T-cell (primary cell): ENCODE measurements at places on chromosomes 11 and 22. TPM values are rescaled to one million over a fixed set of nuclear protein-coding genes. Genes with fewer than 3 reads are reported as not detected.

Gene OR8G5
- not detected for total RNA-seq

Gene STK33
- total RNA-seq, result 1.3 TPM

Gene KCTD17
- total RNA-seq, result 36.2 TPM

Gene KRTAP5-9
- total RNA-seq, result not detected

Gene ATG13
- total RNA-seq, result 115 TPM

DNA sequence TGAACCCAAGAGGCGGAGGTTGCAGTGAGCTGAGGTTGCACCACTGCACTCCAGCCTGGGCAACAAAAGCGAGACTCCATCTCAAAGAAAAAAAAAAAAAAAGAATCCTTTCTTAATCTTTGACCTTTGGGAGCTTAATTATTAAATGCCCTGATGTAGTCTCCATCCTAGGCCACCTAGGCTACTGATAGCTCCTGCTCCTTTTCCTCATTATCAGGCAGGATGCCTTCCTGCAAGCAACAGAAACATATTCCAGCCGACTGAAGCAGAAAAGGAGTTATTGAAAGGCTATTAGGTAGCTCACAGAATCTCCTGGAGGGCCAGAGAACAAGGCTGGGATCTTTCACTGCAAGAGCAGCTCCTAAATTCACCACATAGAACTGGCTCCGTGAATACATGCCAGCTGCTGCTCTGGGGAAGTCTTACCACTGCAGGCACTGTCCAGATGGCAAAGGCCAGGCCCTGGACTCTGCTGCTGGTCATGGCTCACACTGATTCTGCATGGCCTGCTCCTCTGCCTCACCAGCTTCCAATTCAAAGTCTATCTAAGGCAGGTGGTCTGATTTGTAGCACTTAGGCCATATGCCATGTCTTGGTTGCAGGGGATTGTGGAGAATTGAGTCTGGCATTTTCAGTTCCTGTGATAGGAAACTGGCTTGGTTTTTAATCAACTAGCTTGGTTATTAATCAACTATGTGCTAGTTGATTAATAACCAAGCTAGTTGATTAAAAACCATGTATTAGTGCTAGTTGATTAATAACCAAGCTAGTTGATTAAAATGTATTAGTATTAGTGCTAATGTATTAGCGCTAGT, 26.0 kb upstream of the POLD3 start:
- H3K27me3 ChIP-seq, result no peaks in the 10 kb centered on the region
- H3K4me3 ChIP-seq, result no peak overlapping the region
- no peaks in the 10 kb centered on the region for H3K4me1 ChIP-seq
- H3K36me3 ChIP-seq, result no peaks in the 10 kb centered on the region
- DNase-seq, result no peak

GRCh38 chr22:45863981-45864751, 112.8 kb downstream of the WNT7B start:
- H3K36me3 ChIP-seq, result no peaks in the 10 kb centered on the region
- DNase-seq, result peak; percentile 58
- H3K27me3 ChIP-seq, result peaks cover 9% of the 10 kb centered on the region

DNA sequence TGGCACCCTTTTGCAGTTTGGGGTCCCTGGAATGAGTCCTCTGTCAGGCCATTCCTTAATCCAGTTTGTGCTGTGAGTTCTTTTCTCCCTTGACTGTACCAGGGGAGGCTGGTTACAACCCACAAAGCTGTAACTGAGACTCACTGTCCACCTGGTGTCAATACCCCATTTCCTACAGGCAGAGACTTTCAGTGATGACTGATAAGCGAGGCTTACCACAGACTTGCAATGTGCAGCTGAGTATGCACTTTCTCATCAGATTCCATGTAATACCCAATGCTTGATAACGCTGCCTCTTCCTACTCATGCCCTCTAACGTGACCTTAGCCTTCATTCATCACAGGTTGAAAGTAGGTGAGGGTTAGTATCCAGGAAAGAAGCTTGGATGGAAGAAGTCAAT, 120.1 kb downstream of the INSC start:
- no peaks in the 10 kb centered on the region for H3K36me3 ChIP-seq
- no peak for DNase-seq
- no peaks in the 10 kb centered on the region for H3K4me1 ChIP-seq

GRCh38 chr11:103537904-103538502, 428.8 kb downstream of the DYNC2H1 start:
- no peaks in the 10 kb centered on the region for H3K4me1 ChIP-seq
- no peaks in the 10 kb centered on the region for H3K27me3 ChIP-seq
- no peak overlapping the region for H3K27ac ChIP-seq
- H3K36me3 ChIP-seq, result no peaks in the 10 kb centered on the region

- no peaks in the 10 kb centered on the region for H3K27me3 ChIP-seq
- H3K4me3 ChIP-seq, result no peak overlapping the region
- no peaks in the 10 kb centered on the region for H3K36me3 ChIP-seq
- DNase-seq, result no peak
Measured at GRCh38 chr11:131760091-131761061, 390.0 kb downstream of the NTM start.

DNA sequence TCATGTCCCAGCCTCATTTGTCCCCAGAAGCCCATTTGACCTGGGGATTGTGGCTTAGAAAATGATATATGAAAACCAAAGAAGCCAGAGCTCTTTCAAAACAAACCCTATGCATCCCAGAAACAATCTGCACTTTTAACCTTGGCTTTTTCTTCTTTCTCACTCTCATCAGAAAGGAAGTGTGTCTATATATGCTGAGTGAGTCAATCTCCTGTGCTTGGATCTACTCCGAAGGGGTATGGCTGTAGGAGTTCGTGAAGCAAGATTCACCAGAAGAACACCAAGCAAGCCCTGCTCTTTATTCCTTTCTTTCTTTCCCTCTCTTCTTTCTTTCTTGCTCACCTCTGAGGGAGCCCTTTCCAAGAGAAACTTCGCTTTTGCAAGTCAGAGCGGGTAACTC, 636 bp downstream of the PAMR1 start:
- H3K4me3 ChIP-seq, result no peak overlapping the region
- H3K4me1 ChIP-seq, result no peaks in the 10 kb centered on the region
- H3K27me3 ChIP-seq, result peaks cover 18% of the 10 kb centered on the region
- no peak overlapping the region for H3K27ac ChIP-seq
- DNase-seq, result no peak
- no peaks in the 10 kb centered on the region for H3K36me3 ChIP-seq

DNA sequence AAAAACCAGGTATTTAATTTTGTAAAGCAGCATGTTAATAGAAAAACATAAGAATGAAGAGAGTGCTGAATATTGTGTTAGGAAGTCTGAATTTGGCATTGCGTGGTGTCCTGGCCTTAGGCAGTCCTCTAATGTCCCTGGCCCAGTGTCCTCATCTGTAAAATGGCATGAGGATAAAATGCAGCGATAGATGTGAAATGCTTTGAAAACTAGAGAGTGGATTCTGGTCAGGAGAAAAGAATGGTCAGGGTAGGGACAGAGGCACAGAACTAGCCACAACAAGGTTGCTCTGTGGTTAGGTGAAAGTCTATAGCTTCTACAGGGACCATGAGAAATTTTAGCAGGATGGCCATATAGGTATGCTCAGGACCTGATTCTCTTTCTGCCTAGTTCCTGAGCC, 18.9 kb downstream of the RNF185 start:
- H3K27me3 ChIP-seq, result no peaks in the 10 kb centered on the region
- H3K36me3 ChIP-seq, result peaks cover 7% of the 10 kb centered on the region
- no peak for DNase-seq
- H3K4me3 ChIP-seq, result no peak overlapping the region
- no peaks in the 10 kb centered on the region for H3K4me1 ChIP-seq
- no peak overlapping the region for H3K27ac ChIP-seq

DNA sequence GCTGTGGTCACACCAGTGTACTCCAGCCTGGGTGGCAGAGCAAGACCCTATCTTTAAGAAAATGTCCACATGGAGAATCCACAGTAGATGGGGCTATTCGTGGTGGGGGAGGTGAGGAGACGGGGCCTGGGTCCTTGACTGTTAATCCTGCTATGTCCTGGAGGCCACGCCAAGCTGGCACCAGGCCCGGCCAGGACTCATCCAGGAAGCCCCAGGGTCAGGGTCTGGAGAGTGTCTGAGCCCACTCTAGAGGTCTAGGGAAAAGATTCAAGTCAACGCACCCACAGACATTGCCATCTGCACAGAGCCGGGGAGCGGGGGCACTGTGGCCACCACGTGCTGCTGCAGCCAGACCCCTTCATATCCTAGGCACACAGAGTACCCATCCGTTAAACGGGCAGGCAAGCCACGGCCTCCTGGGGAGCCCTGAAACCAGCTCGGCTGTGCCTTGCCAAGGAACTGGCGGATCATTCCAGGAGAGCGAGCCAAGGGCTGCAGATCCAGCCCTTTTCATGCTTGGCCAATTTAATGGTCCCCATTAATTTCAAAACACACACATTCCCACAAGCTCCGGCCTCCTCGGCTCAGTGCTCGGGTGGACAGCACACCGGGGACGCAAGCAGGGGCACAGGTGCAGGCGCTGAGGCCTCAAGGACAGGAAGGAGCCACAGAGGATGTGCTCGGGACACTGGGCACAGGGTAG, 24.7 kb downstream of the MACROD1 start:
- no peaks in the 10 kb centered on the region for H3K36me3 ChIP-seq
- no peak overlapping the region for H3K4me3 ChIP-seq
- H3K27ac ChIP-seq, result no peak overlapping the region

- H3K27ac ChIP-seq, result no peak overlapping the region
- no peak for DNase-seq
- H3K27me3 ChIP-seq, result peaks cover 39% of the 10 kb centered on the region
- H3K4me1 ChIP-seq, result no peaks in the 10 kb centered on the region
- no peak overlapping the region for H3K4me3 ChIP-seq
- no peaks in the 10 kb centered on the region for H3K36me3 ChIP-seq
Measured at GRCh38 chr22:29150701-29151100, 55.0 kb upstream of the EMID1 start.

DNA sequence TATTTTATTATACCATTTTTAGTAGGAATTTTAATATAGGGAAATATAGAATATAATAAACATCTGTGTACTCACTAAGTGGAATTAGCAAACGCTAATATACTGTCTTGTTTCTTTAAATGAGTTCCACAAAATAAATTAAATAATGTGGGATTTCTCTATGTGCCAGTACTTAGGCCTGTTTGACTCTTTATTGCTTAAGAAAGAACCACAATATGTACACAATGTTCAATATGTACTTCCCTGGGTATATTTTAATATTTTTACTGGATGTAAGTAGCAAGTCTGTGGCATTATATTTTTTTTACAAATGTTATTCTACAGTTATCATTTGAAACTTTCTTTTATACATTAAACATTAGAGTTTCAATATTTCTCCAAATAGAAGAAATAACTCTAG, 92.5 kb upstream of the CARD18 start:
- H3K27ac ChIP-seq, result no peak overlapping the region
- H3K4me3 ChIP-seq, result no peak overlapping the region
- H3K36me3 ChIP-seq, result no peaks in the 10 kb centered on the region
- no peaks in the 10 kb centered on the region for H3K4me1 ChIP-seq
- no peak for DNase-seq

GRCh38 chr11:19428206-19429002, 187.7 kb upstream of the E2F8 start:
- peaks cover 19% of the 10 kb centered on the region for H3K27me3 ChIP-seq
- H3K36me3 ChIP-seq, result no peaks in the 10 kb centered on the region
- H3K4me1 ChIP-seq, result no peaks in the 10 kb centered on the region
- no peak for DNase-seq
- no peak overlapping the region for H3K4me3 ChIP-seq

GRCh38 chr11:46543564-46543963, 50.3 kb downstream of the AMBRA1 start:
- H3K27me3 ChIP-seq, result no peaks in the 10 kb centered on the region
- no peak overlapping the region for H3K4me3 ChIP-seq
- H3K27ac ChIP-seq, result no peak overlapping the region
- H3K4me1 ChIP-seq, result no peaks in the 10 kb centered on the region

GRCh38 chr11:43736502-43737200, 56.1 kb downstream of the HSD17B12 start:
- no peak for DNase-seq
- no peak overlapping the region for H3K4me3 ChIP-seq
- H3K27me3 ChIP-seq, result no peaks in the 10 kb centered on the region
- no peaks in the 10 kb centered on the region for H3K4me1 ChIP-seq
- H3K36me3 ChIP-seq, result peaks cover 4% of the 10 kb centered on the region
